ENCODE measurements at places on chromosomes 6 and 20. TPM values are rescaled to one million over a fixed set of nuclear protein-coding genes. Genes with fewer than 3 reads are reported as not detected.

MRPS18B gene
- total RNA-seq, result 86.8 TPM

DNA sequence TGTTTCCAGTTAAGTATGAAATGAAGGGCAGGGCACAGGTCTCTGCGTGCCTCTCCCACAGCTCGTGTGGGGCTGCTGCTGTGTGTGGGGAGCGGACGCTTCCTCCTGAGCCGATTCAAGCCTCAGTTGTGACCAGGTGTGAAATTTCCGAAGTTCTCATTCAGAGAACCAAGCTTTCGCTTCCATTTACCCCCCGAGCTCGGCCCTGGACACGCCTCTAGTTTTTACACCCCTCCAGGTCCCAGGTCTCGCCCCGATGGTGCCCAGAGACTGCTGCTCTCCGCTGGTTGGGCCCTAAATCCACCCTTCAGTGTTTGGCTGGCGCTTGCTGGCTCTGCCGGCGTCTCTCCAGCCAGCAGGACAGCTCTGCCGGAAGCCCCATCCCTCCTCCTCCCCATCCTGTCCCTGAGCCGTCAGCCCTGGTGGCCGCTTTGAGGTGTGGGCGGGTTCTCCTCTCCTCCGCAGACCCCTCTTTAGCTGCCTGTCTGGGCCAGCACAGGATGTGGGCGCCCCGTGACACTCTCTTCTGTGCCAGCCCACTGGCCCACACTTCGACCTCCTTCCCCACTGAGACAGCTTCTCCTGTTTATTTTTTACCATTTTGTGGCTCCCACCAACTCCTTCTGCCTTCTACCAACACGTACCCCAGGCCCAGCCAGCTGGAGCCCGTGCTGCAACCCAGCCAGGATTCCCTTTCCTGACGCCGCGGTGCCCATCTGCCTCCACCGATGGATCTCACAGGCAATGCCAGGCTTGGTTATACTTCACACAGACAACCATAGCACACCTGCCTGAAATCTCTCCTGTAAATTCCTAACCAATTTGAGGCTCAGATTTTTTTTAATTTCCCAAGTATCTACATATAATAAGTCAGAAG, 142.8 kb downstream of the DLL1 start:
- no peaks in the 10 kb centered on the region for H3K4me1 ChIP-seq
- no peak overlapping the region for H3K4me3 ChIP-seq
- no peak overlapping the region for H3K27ac ChIP-seq
- H3K27me3 ChIP-seq, result peaks cover 61% of the 10 kb centered on the region
- H3K36me3 ChIP-seq, result no peaks in the 10 kb centered on the region

DNA sequence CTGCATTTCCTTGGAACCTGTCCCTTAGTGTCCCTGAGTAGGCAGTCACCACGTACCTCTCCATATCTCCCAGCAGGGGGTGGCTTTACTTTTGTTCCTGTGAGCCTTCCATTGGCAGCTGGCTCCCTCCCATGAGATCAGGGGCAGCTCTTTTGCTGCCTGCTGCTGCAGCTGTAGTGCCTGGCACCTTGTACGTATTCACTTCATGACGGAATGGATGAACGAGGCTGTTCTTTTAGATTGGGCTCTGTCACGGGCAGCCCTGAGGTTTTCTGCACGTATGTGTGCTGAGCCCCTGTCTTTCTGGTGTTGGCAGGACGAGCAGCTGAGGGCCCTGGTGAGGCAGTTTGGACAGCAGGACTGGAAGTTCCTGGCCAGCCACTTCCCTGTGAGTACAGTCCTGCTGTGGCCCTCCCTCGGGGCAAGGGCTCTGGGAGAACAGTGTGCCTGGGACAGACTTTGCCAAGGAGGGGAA, 14.6 kb downstream of the MYBL2 start:
- H3K4me1 ChIP-seq, result no peaks in the 10 kb centered on the region
- no peaks in the 10 kb centered on the region for H3K27me3 ChIP-seq

DNA sequence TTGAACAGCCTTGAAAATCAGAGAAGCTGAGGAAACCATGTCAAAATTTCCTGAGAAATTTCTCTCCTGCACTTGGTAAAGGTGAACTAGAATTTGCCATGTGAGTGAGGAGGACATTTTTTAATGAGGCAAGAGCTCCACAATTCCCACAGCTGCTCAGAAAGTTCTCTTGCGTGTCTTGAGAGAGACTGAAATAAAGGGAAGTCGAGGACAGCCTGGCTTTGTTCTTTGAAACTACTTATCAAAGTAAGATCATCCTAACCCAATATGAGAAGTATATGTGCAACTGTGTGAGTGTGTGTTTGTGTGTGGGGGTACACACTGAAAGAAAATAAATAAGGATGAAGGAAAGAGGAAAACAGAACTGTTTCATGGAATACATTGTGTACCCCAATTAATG, 163.4 kb downstream of the SLC24A3 start:
- DNase-seq, result no peak
- no peaks in the 10 kb centered on the region for H3K36me3 ChIP-seq
- peaks cover 77% of the 10 kb centered on the region for H3K27me3 ChIP-seq
- H3K4me3 ChIP-seq, result no peak overlapping the region

DNA sequence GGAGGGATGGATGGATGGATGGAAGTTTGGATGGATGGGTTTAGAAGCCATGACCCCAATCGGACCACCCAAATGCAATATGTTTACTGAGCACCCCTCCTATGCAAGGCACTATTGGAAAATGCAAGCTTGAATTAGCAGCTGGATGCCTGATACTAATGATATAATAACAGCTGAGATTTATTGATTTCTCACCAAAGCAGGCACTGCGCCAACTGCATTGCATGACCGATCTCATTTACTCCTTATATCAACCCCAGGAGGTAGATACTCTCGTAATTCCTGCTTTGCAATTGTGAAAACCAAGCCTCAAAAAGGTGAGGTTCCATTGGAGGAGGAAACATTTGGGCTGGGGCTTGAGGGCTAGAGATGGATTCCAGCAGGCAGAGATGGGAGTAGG, 89.7 kb downstream of the KCNB1 start:
- H3K27ac ChIP-seq, result no peak overlapping the region
- H3K36me3 ChIP-seq, result no peaks in the 10 kb centered on the region
- peaks cover 44% of the 10 kb centered on the region for H3K27me3 ChIP-seq
- DNase-seq, result no peak
- no peak overlapping the region for H3K4me3 ChIP-seq
- H3K4me1 ChIP-seq, result no peaks in the 10 kb centered on the region

GRCh38 chr6:23533311-23533710, 592.7 kb upstream of the NRSN1 start:
- DNase-seq, result no peak
- H3K27me3 ChIP-seq, result no peaks in the 10 kb centered on the region
- H3K36me3 ChIP-seq, result no peaks in the 10 kb centered on the region
- no peak overlapping the region for H3K4me3 ChIP-seq
- H3K27ac ChIP-seq, result no peak overlapping the region

- peaks cover 8% of the 10 kb centered on the region for H3K36me3 ChIP-seq
- H3K27me3 ChIP-seq, result no peaks in the 10 kb centered on the region
- no peak overlapping the region for H3K4me3 ChIP-seq
- H3K27ac ChIP-seq, result no peak overlapping the region
- DNase-seq, result no peak
These were observed 27.6 kb upstream of the PI16 start for GRCh38 chr6:36926708-36927513.

SPATS1 gene
- not detected for total RNA-seq

DNA sequence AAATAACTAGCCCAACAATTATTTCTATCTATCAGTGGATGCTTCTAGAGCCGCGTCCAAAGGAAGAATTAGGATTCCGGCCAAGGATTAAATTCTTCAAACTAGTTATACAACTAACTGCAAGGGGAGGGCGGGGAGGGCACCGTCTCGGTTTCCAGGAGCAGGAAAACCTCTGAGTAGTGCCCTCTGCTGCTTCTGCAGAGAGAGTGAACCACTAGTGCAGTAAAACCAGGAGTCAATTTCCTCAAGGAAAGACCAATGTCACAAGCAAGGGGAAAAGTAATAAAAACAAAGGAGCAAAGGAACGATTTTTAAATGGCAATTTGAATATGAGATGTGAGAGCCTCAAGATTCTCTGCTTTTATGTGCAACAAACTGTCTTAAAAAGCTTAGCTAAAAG, 16.5 kb upstream of the UBE2J1 start:
- H3K36me3 ChIP-seq, result no peaks in the 10 kb centered on the region
- H3K4me1 ChIP-seq, result no peaks in the 10 kb centered on the region
- H3K27ac ChIP-seq, result no peak overlapping the region
- no peak overlapping the region for H3K4me3 ChIP-seq

THEMIS gene
- not detected for total RNA-seq

GRCh38 chr6:130760006-130760405, 67.2 kb upstream of the SMLR1 start:
- no peak overlapping the region for H3K4me3 ChIP-seq
- H3K4me1 ChIP-seq, result no peaks in the 10 kb centered on the region
- H3K27me3 ChIP-seq, result no peaks in the 10 kb centered on the region
- no peak for DNase-seq
- no peaks in the 10 kb centered on the region for H3K36me3 ChIP-seq

SOX12 gene
- 57.1 TPM for total RNA-seq

DNA sequence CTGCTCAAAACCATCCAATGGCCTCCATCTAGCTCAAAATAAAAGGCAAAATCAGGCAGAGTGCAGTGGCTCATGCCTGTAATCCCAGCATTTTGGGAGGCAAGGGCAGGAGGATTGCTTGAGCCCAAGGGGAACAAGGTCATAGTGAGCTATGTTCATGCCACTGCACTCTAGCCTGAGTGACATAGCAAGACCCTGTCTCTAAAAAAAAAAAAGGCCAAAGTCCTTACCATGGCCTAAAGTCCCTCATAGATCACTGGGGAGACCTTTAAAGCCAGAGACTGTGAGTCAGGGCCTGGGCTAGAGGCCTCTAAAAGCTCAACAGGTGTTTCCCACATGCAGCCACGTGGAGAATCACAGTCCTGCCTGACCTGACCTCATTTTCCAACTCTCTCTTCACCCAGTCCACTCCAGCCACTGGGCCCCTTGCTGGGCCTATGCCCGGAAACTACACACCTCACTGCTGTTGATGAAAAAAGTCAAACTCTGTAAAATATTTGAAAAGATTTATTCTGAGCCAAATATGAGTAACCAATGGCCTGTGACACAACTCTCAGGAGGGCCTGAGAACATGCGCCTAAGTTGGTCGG, 28.2 kb upstream of the TAB2 start:
- H3K4me1 ChIP-seq, result peaks cover 12% of the 10 kb centered on the region
- no peak overlapping the region for H3K27ac ChIP-seq
- no peaks in the 10 kb centered on the region for H3K27me3 ChIP-seq
- no peak for DNase-seq
- no peaks in the 10 kb centered on the region for H3K36me3 ChIP-seq

DNA sequence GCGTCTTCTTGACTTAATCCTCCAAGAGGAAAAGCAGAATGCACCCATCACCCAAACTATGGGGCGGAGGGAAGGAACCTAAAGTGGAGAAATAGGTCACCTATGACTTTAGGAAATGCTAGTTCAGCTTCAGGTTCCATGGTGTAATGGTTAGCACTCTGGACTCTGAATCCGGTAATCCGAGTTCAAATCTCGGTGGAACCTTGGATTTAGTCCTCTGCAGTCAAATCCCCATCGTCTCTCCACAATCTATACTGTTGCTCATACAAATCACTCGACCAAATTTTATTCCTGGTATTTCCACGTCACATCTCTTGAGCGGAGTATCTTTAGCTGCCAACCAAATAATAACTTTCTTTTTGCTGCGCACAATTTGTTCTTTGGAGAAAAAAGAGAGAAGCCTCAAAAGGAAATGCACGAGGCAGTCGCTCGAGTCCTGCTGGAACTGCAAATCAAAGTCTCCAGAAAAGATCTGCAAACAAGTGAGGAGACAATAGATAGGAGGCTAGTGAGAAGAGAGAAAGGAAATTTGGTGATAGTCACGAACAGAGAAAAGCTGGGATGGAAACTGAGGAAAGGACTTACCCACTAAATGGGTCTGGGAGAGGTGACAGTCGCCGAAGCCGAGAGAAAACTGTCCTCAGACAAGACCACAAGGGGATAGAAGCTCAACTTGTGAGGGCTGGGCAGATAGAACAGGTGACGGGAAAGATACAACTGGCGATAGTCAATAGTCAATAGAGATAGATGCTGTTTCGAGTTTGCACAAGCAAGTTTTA, 16.6 kb downstream of the POM121L2 start:
- no peak overlapping the region for H3K27ac ChIP-seq
- peak; percentile 49 for DNase-seq
- H3K4me1 ChIP-seq, result peaks cover 27% of the 10 kb centered on the region
- no peaks in the 10 kb centered on the region for H3K36me3 ChIP-seq
- peak overlapping the region; percentile 84 for H3K4me3 ChIP-seq
- no peaks in the 10 kb centered on the region for H3K27me3 ChIP-seq

FBXO9 gene
- total RNA-seq, result 56.5 TPM

RIPPLY2 gene
- total RNA-seq, result not detected

GRCh38 chr20:50138479-50139393, 14.8 kb downstream of the PEDS1 start:
- H3K36me3 ChIP-seq, result peaks cover 25% of the 10 kb centered on the region
- no peak for DNase-seq
- H3K4me1 ChIP-seq, result peaks cover 26% of the 10 kb centered on the region
- no peaks in the 10 kb centered on the region for H3K27me3 ChIP-seq

GRCh38 chr6:21648475-21649050, 55.0 kb downstream of the SOX4 start:
- H3K27ac ChIP-seq, result no peak overlapping the region
- no peak for DNase-seq
- no peak overlapping the region for H3K4me3 ChIP-seq
- no peaks in the 10 kb centered on the region for H3K27me3 ChIP-seq
- H3K4me1 ChIP-seq, result no peaks in the 10 kb centered on the region

- H3K36me3 ChIP-seq, result no peaks in the 10 kb centered on the region
- H3K4me1 ChIP-seq, result 0 out of 2 replicates have a peak, but pooled peaks cover 7% of the 10 kb centered on the region
- DNase-seq, result no peak
- no peaks in the 10 kb centered on the region for H3K27me3 ChIP-seq
- no peak overlapping the region for H3K27ac ChIP-seq
These were observed 4.1 kb upstream of the TXLNB start for GRCh38 chr6:139295901-139296300.
